ENCODE measurements at places on chromosomes 5 and 9.

GRCh38 chr5:148765061-148765460 lies 61.4 kb upstream of the ADRB2 start:
- DNase-seq = no peak

GRCh38 chr9:98549401-98549800 lies 159.3 kb downstream of the GABBR2 start:
- DNase-seq = no peak

DNA sequence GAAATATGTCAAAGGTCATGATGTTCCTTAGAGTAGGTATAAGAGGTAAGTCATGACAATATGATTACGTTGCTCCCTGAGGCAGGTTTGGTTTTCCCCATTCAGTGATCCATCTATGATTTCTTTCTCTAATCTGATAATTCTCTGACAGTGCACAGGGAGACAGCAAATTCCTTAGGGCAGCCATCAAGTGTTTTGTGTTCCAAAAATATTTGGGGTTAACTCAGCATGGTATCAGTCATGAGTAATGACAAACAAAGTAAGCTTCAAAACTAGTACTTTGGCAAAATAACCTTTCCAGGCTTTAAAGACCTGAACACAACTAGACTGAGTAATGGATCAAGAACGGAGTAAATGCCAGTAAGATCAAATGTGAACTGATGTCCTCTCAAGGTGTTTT lies 55.3 kb upstream of the SPATA31E1 start:
- no peak for DNase-seq

- DNase-seq = no peak
Observed at GRCh38 chr5:139912158-139912557, 116.5 kb downstream of the PSD2 start.

- DNase-seq = no peak
Observed at GRCh38 chr9:14500705-14501104, 186.8 kb upstream of the NFIB start.

- DNase-seq = no peak
Observed at GRCh38 chr9:91266448-91266847, 95.3 kb downstream of the AUH start.

DNA sequence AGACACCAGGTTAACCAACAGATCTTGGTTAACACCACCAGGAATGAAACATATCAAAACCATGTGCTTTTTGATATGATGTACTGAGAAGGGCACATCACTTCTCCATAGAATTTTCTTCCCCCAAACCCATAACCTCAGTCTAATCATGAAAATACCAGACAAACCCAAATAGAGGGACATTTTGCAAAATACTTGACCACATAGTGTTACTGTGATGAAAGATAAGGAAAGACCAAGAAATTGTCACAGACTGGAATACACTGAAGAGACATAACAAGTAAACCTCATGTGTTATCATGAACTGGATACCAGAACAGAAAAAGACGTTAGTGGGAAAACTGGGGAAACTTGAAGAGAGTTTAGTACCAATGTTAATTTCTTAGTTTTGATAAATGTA lies 74.9 kb upstream of the VCAN start:
- no peak for DNase-seq
